ENCODE measurements at places on chromosomes 1 and 21.

GRCh38 chr1:153612755-153613331 lies at the start of gene S100A16:
Gene S100A16, minus strand, starts transcription at chr1:153613137. Its CDS starts 4,986 bp downstream, at chr1:153608151.
- no peak for DNase-seq

DNA sequence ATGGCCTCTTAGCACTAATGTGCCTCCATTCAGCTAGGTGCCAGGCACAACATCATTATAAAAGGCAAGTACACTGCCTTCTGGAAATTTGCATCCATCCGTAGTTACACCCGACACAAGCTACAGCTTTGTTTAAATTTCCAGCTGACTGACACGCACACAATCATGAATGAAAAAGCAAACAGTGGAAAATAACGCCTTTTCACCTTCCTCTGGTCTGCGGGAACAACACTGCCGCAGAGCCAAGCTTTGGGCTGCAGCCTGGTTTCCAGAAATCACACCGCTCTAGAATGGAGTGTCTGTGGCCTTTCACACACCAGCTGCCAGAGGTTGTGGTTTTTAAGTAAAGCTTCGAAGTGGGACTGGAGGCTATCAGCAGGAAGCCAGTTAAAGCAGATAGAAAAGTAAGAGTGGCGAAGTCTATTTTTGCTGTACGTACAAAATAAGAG lies 142.8 kb upstream of the COA6 start:
- DNase-seq = peak; percentile 13

DNA sequence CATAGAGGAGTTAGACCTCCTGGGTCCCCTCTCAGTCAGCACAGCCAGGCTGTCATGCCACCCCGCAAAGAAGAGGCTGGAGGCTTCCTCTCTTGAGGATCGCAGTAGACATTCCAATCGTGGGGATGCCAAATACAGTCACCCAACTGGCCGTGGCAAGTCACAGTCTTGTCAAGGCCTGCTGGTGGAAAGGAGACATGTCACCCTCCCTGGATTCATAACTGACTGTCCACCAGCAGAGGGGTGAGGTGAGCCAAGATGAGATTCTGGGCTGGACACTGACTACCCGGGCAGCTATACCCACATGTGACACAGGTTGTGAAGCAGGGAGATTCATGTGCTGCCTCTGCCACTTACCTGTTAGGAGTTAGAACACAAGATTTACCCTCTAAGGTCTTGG lies 123.5 kb upstream of the NGF start:
- DNase-seq = no peak

DNA sequence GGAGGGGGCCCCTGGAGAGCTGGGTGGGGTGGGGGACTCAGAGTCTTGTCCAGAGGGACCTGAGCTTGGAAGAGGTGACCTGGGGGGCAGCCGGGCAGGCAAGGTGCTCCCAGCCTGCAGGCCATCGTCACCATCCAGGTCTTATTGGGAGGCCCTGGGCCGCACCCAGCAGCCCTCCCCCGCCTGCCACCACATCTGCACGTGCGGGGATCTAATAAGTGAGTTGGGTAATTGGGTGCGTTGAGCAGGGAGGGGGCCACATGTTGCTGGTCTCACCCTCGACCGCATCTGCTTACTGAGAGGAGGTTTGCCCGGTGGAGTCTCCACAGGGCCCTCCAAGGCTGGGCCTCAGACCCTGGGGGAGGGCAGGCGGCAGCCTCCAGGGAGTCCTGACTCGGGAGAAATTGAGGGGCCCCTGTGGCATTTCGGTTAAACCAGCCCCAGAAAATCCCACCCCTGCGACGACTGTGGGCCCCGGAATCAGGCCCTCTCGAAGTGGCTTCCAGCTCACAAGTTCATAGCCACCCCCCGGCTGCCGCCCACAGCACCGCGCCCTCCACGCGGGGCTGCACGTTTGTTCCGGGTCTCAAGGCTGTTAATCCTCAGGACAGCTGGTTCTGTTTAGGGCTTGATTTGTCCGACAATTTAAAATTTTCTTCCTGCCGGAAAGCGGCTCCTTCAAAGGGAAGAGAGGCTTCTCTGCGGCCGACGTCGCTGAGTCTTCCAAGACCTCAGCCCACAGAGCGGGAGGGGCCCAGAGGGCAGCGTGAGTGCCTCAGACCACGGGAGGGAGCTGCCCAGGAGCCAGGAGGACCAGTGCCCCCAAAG lies 14.7 kb upstream of the COL6A2 start:
- DNase-seq = no peak

GRCh38 chr1:30823627-30823968 lies 66.0 kb upstream of the LAPTM5 start:
- no peak for DNase-seq

- DNase-seq = no peak
Measured at GRCh38 chr1:42783092-42783491, 1.7 kb upstream of the TMEM269 start.

- no peak for DNase-seq
Measured at GRCh38 chr1:243850202-243850451, at the start of gene AKT3. Gene AKT3, minus strand, starts transcription at chr1:243850243. Its CDS starts 7,073 bp downstream, at chr1:243843170.

DNA sequence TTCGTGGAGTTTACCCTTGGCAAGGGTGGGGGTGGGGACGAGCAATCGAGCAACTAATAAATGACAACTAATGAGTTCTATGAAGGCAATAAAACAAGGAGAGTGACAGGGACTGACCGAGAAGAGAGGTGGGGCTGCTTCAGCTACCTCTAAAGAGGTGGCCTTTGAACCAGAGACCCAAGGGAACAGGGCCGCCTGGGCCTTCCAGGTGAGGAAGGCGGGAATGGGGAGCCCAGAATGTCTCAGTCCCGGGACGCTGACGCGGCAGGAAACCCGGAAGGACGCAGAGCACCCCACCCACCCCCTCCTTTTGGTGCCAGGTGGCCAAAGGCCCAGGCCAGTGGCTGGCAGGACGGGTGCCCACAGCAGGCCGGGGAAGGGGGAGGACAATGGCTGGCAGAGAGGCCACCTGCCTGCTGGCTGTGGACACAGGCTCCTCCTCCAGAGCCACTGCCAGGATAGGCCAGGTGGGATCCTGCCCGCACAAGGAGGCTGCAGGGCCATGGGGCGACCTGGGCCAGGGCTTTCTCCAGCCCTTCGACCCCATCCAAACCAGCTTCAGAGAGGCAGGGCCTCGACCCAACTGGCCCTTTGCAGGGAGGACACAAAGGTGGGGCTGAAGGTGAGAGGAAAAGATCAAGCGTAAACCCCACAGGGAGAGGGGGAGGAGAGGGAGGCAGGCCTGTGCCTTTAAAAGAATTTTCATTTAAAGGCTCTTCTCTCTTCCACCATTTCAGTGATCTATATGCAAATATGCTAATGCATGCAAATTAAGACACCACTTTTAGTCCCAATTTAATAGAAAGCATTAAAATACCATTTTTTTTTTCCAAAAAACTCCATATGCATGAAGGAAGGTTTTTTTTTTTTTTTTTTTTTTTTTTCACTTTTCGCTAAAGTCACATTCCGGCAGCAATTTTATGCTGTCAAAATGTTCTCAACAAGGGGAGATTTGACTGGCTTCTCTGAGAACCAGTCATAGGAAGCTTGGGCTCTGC lies 58.1 kb downstream of the CASZ1 start:
- DNase-seq = no peak

- DNase-seq = no peak
Measured at GRCh38 chr1:17365293-17365692, 6.7 kb upstream of the PADI6 start.
